CD4-positive, alpha-beta T cell (primary cell): ENCODE measurements at places on chromosomes 5 and 9.

DNA sequence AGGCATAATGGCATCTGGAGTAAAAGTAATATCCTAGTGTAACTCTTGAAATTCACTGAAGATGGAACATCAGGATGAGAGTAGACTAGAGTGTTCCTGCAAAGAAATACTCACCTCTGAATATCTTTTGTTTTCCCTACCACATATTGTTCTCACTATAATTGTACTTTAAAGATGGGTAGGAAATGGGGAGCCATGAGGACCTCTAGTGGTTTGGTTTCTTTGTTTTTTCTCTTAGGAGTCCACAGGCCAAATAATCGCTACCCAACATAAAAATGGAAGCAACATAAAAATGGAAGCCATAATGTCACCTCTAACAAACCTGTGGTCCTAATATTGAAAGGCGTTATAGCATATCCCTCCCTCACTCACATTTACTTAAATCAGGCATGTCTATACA lies 2375.8 kb downstream of the MAT2B start:
- no peak for DNase-seq

DNA sequence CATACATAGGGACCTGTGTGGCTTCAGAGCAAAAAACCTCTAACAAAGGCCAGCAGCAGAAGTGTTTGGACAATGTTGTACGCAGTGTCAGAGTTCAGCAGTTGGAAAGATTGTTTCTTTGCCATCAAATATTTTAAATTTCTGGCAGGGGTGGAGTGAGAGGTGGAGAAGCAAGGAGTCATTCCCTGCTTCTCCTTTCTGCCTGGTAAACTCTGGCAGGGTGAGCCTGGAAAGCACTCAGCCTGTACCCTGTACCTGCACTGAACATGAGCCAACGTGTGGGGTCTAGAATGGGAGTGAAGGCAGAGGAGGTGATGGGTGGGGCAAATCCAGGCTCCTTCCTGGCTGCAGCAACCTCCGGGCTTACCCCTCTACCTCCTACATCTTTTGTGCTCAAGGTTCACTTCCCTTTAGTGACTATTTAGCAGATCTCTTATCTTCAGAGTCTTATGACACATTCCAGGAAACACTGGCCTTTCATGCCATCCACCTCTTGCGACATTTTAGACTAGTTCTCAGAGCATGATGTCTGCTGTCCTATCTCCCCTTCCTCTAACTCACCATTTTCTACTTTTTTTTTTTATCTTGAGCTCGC lies 445.0 kb upstream of the PIK3R1 start:
- no peak for DNase-seq

- no peak for DNase-seq
Measured at GRCh38 chr5:111580956-111581355, 68.6 kb upstream of the STARD4 start.

DNA sequence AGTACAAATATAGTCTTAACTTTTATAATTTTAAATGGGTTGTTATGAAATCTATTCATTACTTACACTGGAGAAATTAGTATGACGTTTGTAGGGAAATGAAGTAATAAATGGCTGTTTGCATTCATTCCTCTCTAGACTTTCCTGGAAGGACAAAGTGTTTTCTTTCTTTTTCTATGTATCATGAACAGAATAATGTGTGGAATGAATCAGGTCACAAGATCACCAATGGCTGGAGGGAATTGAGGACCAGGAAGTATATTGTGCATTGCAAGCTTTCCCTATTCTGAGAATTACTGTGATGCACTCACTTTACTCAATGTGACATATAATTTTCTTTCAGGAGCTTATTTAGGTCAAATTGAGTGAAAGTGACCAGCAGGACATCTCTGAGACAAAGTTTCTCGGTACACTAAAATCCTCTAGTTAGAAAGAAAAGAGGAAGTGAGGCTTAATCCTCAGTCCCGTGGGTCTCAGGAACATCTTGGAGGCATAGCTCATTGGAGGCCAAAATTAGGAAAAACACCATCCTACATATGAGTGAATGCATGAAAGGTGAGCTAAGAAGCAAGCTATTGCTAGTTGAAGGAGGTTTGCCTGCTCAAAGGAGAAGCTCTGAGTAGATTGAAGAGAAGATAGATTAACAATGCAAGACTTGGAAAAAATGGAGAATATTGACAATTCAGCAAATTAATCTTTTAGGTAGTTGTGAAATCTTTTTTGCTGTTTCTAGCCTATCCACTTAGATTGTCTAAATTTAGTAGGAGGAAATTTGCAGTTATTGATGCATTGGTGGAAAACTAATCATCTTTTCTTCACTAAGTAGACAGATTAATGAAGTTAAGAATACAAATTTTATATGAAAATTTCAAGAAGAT lies 28.0 kb downstream of the ERAP2 start:
- DNase-seq, result no peak

DNA sequence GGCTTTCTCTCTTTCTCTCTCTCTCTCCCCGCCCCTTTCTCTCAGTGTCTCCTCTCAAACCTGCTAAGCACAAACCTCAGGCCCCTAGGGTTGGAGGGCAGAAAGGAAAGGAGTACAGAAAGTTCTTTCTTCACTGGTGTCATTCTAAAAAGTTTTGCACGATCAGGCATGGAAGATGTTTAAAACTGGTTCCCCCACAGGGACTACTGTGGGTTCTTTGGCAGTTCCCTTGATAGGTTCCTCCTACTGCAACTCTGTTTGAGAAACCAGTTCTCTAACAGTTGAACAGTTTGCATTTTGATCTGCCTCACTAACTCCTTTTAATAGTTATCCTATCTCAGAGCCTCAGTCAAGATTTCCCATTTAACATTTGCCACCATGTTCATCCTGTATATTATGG lies 82.9 kb downstream of the CDO1 start:
- no peak for DNase-seq

DNA sequence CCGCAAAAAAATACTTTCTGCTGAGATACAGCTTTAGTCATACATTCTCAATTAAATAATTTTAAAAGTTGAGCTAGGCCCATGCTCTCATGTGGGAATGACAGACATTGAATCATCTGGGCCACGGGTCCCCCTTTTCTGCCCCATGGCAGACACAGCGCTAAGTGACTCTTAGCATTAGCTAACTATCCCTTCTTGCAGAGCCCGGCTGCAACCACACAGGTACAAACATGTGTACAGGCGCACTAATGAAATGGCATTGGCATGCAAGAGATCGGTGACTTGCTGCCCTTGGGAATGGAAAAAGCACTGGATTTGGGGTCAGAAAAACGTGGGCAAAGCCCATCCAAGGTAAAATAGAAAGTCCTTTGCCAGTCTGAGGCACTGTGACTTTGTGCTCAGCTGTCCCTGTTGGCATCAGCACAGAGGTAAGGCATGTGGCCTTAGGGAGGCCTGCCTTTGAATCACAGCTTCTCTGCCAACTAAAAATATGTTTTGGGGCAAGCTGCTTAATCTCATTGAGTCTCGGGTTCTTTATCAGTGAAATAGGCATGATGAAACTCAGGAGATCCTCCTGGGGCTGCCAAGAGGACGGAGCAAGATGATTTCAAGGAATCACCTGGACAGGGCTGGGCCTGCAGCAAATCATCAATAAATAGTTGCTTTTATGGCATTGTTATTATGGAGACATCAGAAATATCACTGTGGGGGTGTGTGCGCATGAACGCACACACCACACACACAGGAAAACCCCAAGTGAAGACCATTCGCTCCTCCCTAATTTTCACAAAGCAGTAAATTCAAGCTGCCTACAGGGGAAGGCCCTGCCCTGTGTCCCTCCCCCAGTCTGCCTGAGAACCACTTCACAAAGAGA lies 54.2 kb downstream of the WHRN start:
- no peak for DNase-seq

- no peak for DNase-seq
Measured at GRCh38 chr9:135880438-135880837, 26.9 kb downstream of the CAMSAP1 start.

GRCh38 chr9:135584371-135584770 lies 22.8 kb downstream of the PAEP start:
- DNase-seq, result no peak

- no peak for DNase-seq
Measured at GRCh38 chr5:4572311-4573100, 567.6 kb upstream of the ADAMTS16 start.

DNA sequence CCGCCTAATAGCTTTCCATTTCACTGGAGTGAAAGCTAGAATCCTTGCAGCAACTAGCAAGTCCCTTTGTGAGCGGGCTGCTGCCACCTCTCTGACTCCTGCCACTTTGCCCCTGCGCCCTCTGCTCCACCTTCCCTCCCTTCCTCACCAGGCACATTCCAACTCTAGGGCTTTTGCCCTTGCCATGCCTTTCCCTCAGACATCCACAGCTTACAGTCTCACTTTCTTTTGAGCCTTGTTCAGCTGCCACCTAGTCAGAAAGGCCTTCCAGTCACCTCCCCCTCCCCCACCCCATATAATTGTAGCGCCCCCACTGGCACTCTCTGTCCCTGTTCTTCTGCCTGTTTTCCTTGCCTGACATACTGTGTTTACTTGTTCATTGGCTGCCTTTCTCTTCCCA lies 31.0 kb downstream of the CYSTM1 start:
- DNase-seq, result no peak

DNA sequence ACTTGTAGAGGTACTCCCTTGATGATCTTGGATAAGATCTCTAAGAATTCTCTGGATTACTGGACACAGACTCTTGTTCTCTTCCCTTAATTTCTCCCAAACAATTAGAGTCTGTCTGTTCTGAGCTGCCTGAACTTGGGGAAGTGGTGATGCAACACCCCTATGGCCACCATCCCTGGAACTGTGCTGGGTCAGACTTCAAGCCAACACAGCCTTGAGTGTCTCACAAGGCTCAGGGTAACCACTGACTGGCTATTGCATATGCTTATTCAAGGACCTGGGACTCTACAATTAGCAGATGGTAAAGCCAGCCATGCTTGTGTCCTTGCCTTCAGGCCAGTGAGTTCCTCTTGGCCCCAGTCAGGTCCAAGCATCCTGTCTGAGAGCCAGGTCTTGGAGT lies 504.5 kb downstream of the MAN2A1 start:
- DNase-seq, result no peak

GRCh38 chr9:68747043-68747533 lies 42.0 kb downstream of the PIP5K1B start:
- no peak for DNase-seq

GRCh38 chr5:159695741-159696294 lies 220.5 kb upstream of the ADRA1B start:
- no peak for DNase-seq

GRCh38 chr5:119393201-119393691 lies 37.4 kb downstream of the TNFAIP8 start:
- no peak for DNase-seq

GRCh38 chr5:11594021-11594420 lies 310.2 kb downstream of the CTNND2 start:
- no peak for DNase-seq

GRCh38 chr9:114214181-114214580 lies 58.8 kb downstream of the COL27A1 start:
- no peak for DNase-seq

DNA sequence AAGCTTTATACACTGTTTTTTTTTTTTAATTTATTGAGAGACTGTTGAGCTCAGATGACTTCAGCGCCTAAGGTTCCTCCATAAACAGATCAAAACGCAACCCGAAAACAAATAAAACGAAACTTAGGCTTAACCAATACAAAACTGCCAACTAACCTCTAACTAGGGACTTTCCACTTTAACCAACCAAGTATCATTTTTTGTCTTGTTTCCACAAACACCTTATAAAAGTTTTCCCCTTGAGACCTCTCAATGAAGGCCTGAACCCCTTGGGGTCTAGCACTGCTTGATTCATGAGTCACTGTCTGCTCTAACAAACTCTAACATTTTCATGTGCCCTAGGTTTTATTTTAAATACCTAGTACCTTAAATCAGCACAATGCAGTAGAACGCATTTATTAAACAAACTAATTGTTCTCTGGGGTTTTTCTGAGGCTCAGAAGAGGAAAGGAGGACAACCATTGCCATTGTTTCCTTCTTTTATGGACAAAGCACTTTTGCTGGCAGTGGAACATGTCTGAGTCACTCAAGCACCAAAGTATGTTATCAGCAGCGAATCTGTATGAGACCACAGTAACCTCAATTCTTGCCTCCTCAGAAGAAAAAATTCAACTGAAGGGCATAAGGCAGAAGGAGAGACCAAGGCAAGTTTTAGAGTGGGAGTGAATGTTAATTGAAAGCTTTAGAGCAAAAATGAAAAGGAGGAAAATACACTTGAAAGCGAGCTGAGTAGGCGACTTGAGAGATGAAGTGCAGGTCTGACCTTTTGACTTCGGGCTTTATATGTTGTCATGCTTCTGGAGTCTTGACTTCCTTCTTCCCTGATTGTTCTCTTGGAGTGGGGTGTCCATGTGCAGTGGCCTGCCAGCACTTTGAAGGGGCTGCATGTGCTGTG lies 97.7 kb upstream of the HCN1 start:
- DNase-seq, result no peak

DNA sequence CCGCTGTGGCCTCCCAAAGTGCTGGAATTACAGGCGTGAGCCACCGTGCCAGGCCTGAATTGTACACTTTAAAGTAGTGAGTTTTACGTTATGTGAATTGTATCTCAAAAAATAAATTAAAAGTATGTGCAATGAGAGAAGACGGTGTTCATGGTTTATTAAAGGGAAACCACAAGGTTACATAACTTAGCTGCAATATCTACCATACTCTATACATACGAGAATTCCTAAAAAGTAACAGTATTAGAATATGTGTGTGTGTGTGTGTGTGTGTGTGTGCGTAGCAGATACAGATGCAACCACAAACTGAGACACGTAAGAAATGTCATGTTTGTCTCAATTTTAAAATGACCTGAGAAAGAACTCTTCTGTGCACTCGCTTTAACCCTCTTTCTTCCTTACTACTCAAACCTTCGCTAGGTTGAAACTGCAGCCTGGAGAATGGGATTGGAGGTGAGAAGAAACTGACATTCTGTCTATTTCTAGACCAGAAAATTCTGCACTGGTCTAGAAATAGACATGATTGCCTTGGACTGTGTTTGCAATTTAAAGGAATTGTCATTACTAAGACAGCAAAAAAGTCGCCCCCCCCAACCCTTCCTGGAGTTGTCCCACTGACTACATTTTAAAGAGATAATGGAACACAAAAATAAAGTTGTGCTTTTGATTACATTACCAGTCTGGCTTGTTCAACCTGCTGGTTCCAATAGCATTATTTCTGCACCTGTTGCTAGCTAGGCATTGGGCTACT lies 167.0 kb downstream of the RGS3 start:
- DNase-seq, result peak; percentile 15

DNA sequence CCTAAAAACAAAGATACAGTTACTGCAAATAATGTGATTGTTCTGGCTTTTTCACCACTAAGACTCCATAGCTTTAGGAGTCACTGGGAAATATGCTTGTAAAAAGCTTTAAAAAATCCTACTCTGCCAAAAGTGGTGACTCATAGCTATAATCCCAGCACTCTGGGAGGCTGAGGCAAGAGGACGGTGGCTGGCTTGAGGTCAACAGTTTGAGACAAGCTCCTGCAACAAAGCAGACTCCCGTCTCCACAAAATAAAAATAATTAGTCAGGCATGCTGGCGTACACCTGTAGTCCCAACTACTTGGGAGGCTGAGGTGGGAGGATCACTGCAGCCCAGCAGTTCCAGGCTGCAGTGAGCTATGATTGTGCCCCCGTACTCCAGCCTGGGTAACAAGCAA lies 406.4 kb downstream of the HTR1A start:
- no peak for DNase-seq

GRCh38 chr5:76689321-76690036 lies 26.4 kb upstream of the F2R start:
- no peak for DNase-seq
